GM13977 (cell line): ENCODE measurements at places on chromosomes 6 and 20.

GRCh38 chr6:91976797-91977196, 1389.9 kb upstream of the MAP3K7 start:
- no peak for DNase-seq

GRCh38 chr20:43183536-43184070, 6.1 kb downstream of the PTPRT start:
- no peak for DNase-seq

GRCh38 chr6:118324116-118324515, 224.0 kb upstream of the PLN start:
- DNase-seq: no peak

DNA sequence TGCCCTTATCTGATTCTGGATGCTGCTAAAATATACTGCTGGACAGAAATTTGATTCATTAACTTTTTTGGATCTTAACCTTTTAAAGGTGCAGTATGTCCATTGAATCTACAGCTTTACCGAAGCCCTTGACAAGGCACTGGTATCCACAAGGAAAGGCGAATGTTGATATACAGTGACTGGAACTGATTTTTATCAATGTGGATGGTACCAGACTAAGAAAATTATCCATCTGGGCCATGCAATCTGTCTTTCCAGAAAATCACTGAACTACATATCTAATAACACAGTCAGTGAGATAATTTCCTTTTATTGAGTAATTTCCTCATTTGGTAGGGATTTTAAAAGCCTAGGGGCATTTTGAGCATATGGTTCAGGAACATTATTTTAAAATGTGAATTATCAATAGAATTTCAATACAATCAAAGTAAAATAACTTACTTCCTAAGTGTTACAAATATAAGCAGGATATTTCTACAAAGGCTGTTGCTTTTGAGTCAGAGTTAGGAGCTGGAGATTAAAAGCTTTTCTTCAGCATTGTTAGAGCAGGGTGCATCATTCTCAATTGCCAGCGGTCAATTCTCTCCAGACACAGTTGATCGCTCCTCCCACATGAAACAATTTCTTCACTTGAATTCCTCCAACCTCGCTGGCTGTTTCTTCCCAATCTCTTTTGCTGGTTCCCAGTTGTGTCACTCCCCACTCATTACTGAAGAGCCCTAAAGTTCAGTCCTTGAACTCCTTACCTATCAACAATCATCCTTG, 585.3 kb upstream of the FLRT3 start:
- no peak for DNase-seq

DNA sequence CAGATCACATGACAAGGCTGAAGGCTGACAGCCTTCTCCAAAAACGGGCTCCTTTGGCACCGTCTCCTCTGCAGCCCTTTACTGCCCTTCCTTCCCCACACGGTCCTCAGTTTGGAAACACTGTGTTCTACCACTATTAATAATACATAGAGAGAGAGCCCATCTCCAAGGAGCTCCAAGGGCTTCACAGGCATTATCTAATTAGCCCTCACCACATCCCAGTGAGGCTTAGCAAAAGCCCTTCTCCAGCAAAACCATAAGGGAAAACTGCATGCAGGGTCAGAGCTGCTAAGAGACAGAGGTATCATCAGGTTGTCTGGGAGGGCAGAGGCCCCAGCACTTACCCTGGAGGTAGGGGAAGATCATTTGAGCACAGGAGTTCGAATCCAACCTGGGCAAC, 169.3 kb upstream of the JARID2 start:
- DNase-seq: no peak

DNA sequence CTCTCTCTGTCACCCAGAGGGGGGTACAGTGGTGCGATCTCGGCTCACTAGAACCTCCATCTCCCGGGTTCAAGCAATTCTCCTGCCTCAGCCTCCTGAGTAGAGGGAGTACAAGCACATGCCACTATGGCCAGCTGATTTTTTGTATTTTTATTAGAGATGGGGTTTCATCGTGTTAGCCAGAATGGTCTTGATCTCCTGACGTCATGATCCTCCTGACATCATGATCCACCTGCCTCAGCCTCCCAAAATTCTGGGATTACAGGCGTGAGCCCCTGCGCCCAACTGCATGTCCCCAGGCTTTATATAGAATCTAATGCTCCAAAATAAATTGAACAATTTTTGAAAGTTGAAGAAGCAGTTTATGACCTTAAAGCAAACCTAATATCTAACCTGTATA, 7.0 kb upstream of the CRISP2 start:
- DNase-seq: no peak

- no peak for DNase-seq
Observed at GRCh38 chr6:134956676-134957075, 6.8 kb upstream of the ALDH8A1 start.

DNA sequence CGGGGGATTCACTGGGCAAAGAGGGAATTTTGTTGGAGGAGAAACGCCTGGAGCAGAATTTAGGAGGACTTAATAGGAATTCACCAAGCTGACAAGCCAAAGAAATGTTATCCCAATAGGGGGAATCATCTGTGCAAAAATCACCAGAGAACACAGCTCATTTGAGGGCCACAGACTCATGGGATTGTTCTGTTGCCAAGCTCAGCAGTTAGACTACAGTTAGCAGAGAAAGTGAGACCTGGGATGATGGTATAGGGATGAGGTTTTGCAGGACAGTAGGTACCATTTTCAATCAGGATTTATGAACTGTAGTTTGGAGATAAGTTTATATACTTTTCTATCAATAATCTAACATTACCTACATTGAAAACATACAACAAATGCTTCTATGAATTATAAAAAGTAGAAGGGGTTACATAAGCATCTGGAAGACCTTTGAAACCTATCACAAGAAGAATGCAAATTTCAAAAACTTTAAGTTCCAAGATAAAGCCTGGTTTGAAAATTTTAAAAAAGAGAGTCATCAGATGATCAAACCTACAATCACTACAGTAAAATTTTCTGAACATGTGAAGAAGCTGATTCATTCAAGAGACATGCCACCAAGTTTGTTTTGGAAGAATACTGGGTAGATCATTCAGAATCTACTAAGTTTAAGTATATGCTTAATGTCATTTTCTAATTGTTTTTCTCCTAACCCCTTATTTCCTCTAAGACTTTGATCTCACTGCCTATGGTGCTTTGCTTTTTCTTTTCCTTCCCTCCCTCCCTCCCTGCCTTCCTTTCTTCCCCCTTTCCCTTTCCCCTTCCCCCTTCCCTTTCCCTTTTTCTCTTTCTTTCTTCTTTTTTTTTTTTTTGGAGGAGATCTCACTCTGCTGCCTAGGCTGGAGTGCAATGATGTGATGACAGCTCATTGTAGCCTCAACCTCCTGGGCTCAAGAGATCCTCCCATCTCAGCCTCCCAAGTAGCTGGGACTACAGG, 81.5 kb downstream of the KIF13A start:
- DNase-seq: no peak

GRCh38 chr6:159444056-159444760, 248.8 kb downstream of the SOD2 start:
- DNase-seq: no peak

DNA sequence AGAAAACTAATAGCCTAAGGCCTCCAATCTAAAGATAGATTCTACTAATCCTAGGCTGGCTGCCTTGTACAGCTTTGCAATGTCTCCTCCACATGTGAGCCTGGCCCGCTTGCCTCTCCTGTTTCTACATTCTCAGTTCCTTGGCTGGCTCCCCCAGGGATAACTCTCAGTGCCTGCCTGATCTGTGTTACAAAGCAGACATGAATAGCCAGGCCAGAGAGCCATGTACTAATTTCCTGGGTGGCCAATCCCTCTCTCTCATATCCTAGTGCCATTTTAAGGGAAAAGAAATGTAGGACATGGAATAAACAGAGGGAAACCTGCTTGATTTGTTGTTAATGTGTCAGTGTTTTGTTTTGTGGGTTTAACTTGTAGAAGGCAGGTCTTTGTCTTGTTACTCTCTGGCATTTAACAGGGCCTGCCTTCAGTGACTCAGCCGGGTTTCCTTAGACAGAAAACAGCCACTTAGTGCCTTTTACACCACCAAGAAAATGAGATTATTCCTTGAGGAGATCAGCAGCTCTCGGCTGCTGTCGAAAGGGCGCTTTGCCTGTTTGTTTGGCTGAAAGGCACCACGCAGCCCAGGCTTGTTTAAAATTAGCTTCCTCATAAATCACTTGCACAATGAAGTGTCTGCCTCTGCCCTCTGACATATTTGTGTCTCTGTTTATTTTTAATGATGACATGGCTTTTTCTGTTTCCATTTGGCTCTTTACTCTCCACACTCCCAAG, 702.7 kb downstream of the MAFB start:
- no peak for DNase-seq

- no peak for DNase-seq
Observed at GRCh38 chr6:3453413-3454272, 3.2 kb downstream of the SLC22A23 start.

DNA sequence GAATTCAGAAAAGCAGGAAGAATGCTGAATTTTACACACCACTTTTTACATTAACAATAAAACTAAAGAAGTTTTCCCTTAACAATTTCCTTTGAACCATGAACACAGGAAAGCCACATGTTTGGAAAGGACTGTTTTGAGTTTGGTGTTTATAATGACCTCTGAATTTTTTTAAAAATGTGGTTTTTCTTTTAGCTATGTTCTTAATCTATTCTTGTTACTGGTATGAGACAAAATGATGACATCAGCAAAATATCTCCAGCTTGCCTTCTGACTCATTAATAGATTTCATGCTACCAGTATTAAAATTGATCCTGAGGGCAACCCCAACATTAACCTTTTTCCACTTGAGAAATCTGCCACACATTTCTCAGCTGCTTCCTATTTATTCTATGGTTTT, 217.5 kb upstream of the THEMIS start:
- DNase-seq: no peak

GRCh38 chr6:142943711-142944123, 1.3 kb downstream of the HIVEP2 start:
- no peak for DNase-seq

DNA sequence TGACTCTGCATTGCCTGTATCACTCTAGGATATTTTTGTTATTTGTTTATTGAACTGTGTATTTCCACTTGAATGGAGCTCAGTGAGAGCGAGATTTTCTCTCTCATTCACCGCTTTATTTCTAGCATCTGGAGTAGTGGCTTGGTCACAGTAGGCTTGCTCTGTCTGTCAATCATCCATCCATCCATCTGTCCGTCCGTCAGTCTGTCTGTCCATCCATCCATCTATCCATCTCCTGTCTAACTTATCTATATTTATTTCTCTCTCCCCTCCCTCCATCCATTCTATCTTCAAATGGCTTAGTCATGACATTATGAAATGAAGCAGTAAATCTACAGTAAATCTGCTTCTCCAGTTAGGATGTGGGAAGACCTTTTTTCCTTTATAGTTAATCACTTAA, 94.6 kb downstream of the TIAM2 start:
- no peak for DNase-seq

GRCh38 chr6:104771258-104771832, 88.4 kb downstream of the HACE1 start:
- DNase-seq: peak; percentile 25

- DNase-seq: no peak
Observed at GRCh38 chr6:156774863-156775405, 2.2 kb upstream of the ARID1B start.

DNA sequence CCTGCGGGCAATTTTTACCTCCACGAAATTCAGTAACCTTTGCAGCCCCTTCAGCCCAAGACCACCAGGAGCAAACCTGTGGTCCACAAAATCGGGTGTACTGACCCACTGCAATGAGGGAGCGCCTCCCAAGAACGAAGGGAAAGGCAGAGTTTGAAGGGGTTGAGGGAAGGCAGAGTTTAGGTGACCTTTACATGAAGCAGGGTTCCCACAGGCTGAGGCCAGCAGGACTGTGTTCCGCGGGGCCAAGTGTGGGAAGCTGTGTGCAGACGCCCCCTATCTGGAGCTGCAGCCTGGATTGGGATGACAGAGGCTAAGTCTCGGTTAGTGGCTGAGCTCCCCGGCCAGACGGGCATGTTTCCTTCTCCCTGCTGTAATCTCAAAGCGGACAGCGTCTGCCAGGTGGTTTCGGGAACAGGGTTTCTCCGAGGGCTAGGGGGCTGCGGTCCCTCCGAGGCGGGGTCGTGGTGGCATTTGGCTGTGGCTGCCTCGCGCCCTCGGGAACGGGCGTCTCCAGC, 826 bp upstream of the PYGB start:
- DNase-seq: no peak

- DNase-seq: no peak
Observed at GRCh38 chr6:30207619-30208295, 5.4 kb downstream of the TRIM26 start.

DNA sequence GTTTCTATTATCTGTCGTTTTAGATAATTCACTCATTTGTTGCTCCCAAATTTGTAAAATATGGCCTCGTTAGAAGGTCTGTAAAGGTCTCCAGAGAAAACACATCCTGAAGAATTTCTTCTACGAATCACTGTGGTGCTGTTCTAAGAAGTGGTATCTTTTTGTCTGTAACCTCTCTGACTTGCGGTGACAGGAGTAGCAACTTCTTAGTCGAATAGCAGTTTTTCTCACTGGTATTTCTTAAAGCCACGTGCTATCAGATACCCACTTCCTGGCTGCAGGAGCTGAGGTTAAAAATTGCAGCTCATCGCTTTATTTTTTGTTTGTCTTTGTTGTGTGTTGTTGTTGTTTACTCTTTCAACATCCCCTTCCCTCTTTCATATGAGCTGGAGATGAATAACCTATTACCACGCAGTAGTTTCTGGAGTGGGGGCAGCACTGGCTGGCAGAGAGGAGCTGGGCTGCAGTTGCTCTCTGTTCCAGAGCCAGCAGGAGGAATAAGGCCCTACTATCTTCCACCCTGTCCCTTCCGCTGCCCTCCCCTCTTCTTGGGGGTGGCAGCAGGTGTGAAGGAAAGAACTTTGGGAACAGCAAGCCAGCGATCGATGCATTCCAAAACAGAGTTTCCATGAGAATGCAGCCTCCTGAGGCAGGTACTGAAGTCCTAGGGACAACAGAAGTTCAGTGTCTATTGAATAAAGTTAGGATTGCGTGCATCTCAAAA, 64.7 kb downstream of the C6orf118 start:
- DNase-seq: no peak

- no peak for DNase-seq
Observed at GRCh38 chr6:30775104-30775503, 30.8 kb upstream of the IER3 start.

DNA sequence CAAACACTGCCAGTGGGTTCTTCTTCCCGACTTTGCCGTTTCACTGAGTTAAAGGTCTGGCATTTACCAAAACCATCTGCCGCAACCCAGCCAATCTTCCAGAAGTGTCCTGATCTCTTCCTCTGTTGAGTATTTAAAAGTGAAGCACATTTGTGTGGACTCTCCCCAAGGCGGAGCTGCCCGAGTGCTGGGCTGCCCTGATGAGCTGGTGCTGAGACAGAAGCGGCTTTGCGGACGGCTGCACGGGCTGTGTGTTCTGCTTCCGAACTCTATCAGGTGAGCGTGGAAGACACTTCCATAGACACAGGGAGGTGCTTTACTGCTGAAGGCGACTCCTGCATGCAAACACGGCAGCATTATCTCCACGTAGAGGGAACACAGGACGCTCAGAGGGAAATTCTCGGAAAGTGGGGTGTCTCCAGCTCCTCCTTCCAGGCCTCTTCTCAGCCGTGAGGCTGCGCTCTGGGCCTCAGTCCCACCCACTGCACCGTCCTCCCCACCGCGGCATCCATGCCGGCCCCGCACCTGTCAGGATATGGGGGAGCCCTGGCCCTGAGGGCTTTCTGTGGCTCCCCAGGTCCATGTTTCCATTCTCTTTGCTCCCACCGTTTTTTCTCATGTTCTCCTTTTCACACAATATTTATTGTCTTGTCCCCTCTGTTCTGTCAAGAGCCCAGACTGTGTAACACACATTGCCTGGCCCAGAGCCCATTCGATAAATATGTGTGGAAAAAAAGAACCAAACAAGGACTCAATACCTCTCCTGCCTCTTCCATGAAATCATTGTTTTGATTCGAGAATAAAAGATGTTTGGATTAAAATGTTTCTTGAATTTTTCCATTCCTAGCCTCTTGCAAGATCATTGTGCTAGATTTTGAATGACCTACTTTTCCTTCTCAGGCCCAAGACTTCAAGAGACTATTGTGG, 205.1 kb downstream of the DLL1 start:
- no peak for DNase-seq
